Dermis microvascular lymphatic vessel endothelial cell (primary cell): ENCODE measurements at places on chromosomes 6 and 20. TPM values are rescaled to one million over a fixed set of nuclear protein-coding genes. Genes with fewer than 3 reads are reported as not detected.

The FAM209B gene
- 0.13 TPM in 1 of 2 replicates, not detected in the other for total RNA-seq

The HCRTR2 gene
- total RNA-seq, result not detected in 2 replicates

The RRAGD gene
- 0.26 and 0.76 TPM in 2 replicates for total RNA-seq

The LAMA2 gene
- 0.13 and 0.64 TPM in 2 replicates for total RNA-seq

The PAK5 gene
- under 0.01 TPM in 2 replicates for total RNA-seq

The RCAN2 gene
- total RNA-seq, result 0.25 and 0.26 TPM in 2 replicates

The TNFAIP3 gene
- 2.8 and 4.9 TPM in 2 replicates for total RNA-seq

The DDX43 gene
- 0.38 and 1.3 TPM in 2 replicates for total RNA-seq

The OLIG3 gene
- total RNA-seq, result not detected in 2 replicates

The CLDN20 gene
- not detected in 2 replicates for total RNA-seq

The ABCC10 gene
- total RNA-seq, result 11.7 and 15.7 TPM in 2 replicates

The WFDC2 gene
- not detected in 2 replicates for total RNA-seq

The ASXL1 gene
- 27.3 and 48.4 TPM in 2 replicates for total RNA-seq

The TRIM40 gene
- not detected in 2 replicates for total RNA-seq

The SLC32A1 gene
- not detected in 2 replicates for total RNA-seq

The YIPF3 gene
- 82.2 and 128 TPM in 2 replicates for total RNA-seq

The FAM184A gene
- 0.13 and 0.25 TPM in 2 replicates for total RNA-seq

The ADGB gene
- total RNA-seq, result not detected in 2 replicates

The RIMS1 gene
- 21.2 and 34.4 TPM in 2 replicates for total RNA-seq

The TTLL9 gene
- total RNA-seq, result 0.38 TPM in 1 of 2 replicates, not detected in the other

The HLA-DRB1 gene
- total RNA-seq, result 0.76 and 2.1 TPM in 2 replicates

The NUP153 gene
- 20.3 and 25.3 TPM in 2 replicates for total RNA-seq

The CTCFL gene
- total RNA-seq, result not detected in 2 replicates
